Fibroblast of villous mesenchyme (primary cell): ENCODE measurements at places on chromosomes 4 and X. TPM values are rescaled to one million over a fixed set of nuclear protein-coding genes. Genes with fewer than 3 reads are reported as not detected.

Gene ADH1C
- total RNA-seq: 1.3 TPM in 1 of 2 replicates, not detected in the other

DNA sequence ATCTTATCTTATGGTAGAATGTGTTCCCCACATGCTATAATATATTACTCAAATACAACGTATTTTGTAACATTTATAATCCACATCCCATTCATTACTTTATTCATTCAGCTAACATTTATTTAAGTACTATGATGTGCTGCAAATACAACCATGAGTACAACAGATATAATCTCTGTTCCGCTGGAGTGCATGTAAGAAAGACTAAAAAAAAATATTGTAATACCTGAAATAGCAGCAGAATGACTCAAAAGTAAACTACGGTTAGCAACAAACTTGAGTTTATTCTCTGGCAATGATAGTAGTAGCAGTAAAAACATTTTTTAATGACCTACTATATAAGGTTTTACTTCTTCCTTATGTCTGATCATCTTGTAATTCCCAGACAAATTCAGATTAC lies 1776.3 kb downstream of the STIM2 start:
- DNase-seq: peak; percentile 64

DNA sequence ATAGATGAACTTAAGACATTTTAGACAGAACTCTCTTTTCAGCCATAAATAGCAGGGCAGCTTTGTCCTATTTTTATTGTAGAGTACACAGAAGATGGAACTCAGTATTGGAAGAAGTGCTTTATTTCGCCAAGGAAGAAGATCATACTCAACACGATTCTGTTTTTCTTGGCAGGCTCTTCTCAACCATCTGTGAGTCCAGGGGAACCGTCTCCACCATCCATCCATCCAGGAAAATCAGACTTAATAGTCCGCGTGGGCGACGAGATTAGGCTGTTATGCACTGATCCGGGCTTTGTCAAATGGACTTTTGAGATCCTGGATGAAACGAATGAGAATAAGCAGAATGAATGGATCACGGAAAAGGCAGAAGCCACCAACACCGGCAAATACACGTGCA lies 37.6 kb downstream of the KIT start:
- no peak for DNase-seq

DNA sequence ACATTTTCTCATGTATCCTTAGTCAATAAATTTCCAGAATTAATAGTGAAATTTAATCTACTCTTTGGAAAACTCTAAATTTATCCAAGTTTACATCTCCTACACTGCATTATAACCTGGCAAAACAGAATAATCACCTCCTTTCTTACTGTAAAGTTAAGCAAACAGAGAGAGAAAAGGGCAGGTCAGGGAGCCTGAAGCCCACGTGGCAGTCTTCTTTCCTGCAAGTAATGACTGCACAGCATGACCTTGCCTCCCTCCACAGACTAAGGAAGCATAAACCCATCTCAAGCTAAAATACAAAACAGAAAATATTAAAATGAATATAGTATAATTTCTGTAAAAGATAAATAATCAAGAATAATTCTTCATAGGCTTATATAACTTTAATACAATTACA lies 1153.0 kb downstream of the C4orf33 start:
- DNase-seq: no peak

DNA sequence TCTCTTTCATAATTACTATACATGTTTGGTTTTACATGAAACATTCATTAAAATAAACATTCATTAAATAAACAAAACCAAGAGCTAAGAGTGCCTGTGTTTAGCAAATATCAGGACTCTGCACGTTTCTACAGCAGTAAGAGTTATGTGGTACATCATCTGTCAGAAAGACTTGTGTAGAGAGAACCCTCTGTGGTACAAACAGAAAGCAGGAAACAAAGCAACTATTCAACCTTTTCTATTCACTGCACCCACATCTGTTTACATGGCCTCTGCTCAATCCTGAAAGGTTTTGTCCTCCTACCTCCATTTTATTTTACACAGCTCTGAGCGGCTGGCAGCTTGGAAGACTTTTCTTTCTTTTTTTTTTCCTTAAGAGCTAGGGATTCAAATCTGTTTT lies 90.7 kb upstream of the PCDH18 start:
- peak; percentile 26 for DNase-seq

DNA sequence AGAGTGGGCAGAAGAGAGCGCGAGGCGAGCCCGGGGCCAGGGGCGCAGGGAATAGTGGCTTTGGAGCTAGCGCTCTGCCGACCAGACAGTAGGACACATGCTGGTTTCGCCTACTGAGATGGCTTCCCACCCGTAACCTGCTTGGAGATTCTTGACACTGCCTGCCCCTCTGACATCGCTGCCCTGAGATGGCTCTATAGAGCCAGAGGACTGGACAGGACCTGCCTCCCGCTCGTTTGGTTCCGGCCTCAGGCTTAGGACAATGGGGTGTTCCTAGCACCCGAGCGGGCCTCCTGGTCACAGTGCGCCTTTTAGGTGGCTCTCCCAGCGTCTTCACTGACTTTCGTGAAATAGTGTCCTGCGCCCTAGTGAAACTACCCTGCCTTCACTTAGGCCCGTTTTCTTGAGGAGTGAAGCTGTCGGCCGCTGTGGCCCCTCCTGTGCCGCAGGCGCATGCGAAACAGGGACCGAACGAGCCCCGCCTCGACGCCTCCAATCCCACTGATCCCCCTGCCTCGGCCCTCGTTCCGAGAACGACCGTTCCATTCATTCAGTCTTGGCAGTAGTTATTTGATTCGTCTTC lies 608 bp downstream of the TAF1 start:
- peak; percentile 19 for DNase-seq

- DNase-seq: no peak
Measured at GRCh38 chrX:13852001-13852695, 35.3 kb upstream of the GPM6B start.

Gene NEK1
- 8.7 and 11.2 TPM in 2 replicates for total RNA-seq

Gene ARHGAP36
- not detected in 2 replicates for total RNA-seq

DNA sequence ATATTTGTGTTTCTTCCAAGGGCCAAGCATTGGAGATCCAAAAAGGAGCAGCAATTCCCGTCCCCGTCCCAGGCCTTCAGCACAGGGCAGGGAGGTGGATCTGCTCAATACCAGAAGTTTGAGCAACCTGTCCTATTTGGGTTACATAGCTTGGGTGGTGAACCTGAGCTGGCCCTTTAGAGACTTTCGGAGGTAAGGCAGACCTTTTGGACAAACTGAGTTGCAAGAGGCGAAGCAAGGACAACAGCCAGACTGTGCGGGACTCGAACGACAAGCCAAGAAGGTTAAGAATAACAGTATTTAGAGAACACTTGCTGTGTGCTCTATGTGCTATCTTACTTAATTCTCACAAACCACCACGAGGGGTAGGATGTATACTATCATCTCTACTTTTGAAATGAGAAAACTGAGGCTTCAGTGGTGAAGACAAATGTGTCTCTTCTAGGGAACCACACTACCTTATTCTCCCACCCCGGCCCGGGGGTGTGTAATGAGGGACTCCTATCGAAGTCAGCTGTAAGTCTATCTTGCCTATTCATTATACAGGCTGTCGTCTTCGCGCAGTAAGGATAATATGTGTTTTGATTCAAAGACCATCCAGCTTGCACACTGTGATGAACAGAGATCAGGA lies 1.3 kb downstream of the NOP14 start:
- peak; percentile 13 for DNase-seq

GRCh38 chrX:103562801-103563200 lies 22.5 kb upstream of the TCEAL4 start:
- no peak for DNase-seq

DNA sequence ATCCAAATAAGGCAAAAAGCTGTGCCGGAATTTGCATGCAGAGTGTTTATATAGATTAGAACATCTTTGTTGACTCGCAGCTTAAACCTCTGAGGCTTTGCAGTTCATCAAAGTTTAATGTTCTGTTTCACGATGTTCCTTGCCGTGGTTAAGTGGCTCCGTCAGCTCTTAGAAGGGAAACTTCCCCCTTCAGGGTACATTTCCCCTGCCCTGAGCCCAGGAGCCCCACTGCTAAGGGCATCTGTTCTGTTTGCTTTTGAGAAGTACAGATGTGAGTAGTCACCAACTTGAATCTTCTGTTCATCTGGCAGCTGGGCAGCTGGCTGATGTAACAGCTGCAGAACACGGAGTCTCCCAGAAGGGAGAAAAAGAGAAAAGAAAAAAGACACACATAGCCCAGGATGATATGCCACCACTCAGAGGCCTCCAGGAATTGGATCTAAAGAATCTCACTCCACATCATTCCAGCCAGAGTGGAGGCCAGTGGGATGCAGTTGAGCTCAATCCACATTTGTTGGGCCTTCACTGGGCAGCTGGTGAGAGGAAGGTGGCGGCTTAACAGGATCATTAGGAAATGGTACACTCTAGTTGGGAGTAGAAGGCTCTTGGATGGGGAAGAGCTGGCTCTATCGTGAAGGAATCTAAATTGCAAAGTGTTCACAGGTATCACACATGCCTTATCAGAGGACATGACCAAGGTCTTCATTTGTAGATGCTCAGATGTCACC lies 178.7 kb upstream of the RBPJ start:
- peak; percentile 99 for DNase-seq

Gene ZAR1
- total RNA-seq: under 0.01 TPM in 1 of 2 replicates, not detected in the other

- peak; percentile 63 for DNase-seq
Measured at GRCh38 chrX:21972721-21973120, 32.2 kb downstream of the SMS start.

Gene FHIP1A
- total RNA-seq: under 0.01 and 0.32 TPM in 2 replicates

- no peak for DNase-seq
Measured at GRCh38 chr4:108696160-108696559, 45.8 kb downstream of the OSTC start.

Gene PPBP
- total RNA-seq: not detected in 2 replicates

DNA sequence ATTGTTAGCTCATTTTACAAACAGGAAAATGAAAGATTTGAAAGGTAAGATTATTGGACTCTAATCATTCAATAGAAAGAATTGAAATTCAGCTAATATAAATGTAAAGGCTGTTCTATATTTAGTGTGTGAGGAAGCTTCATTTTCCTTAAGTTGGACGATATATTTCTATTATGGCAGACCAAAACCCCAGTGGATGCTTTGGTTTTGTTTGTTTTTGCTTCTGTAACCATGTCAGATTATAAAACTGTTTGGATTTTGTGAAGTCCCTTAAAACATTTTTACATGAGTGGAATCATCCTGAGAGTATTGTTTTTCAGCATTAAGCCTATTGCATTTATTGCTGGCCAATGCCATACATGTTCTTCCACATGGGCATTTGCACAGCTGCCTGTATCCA lies 110.2 kb upstream of the ENPEP start:
- DNase-seq: no peak

Gene BTC
- 0.43 TPM in 1 of 2 replicates, not detected in the other for total RNA-seq

- peak; percentile 85 for DNase-seq
Measured at GRCh38 chr4:141248029-141248428, 27.3 kb downstream of the ZNF330 start.

DNA sequence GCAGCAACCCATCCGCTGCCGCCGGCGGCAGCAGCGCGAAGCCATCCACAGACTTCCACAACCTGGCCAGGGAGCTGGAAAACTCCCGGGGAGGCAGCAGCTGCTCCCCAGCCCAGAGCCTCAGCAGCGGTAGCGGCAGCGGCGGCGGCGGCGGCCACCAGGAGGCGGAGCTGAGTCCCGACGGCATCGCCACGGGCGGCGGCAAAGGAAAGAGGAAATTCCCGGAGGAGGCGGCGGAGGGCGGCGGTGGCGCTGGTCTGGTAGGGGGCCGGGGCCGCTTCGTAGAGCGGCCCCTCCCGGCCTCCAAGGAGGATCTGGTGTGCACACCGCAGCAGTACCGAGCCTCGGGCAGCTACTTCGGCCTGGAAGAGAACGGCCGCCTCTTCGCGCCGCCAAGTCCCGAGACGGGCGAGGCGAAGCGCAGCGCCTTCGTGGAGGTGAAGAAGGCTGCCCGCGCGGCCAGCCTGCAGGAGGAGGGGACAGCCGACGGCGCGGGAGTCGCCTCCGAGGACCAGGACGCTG lies 4.9 kb downstream of the PRDM8 start:
- peak; percentile 75 for DNase-seq

DNA sequence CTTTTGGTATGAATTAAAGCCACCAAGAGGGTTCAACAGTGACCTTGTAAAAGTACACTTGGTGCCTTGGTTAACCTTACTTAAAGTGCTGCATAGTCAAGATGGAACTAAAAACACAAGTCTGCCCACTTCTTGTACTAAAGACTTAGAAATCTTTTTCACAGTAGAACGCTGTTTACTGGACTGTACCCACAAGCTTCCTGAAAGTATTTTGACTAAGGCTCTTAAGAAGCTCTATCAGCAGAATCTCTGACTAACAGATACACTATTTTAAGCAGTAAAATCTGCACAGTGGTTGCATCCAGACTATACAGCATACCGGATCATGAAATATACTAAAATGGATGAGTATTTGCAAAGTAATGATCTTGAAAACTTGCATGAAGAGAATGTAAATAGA lies 7.2 kb downstream of the RAB28 start:
- DNase-seq: peak; percentile 93

Gene ARMCX2
- total RNA-seq: 63.8 and 76.4 TPM in 2 replicates

- no peak for DNase-seq
Measured at GRCh38 chrX:132191938-132192337, 27.3 kb downstream of the RAP2C start.

Gene FGFRL1
- 8.1 and 8.6 TPM in 2 replicates for total RNA-seq

GRCh38 chr4:162954976-162955375 lies 211.7 kb downstream of the NAF1 start:
- no peak for DNase-seq

- DNase-seq: peak; percentile 93
Measured at GRCh38 chr4:159278399-159278798, 175.5 kb downstream of the RAPGEF2 start.

DNA sequence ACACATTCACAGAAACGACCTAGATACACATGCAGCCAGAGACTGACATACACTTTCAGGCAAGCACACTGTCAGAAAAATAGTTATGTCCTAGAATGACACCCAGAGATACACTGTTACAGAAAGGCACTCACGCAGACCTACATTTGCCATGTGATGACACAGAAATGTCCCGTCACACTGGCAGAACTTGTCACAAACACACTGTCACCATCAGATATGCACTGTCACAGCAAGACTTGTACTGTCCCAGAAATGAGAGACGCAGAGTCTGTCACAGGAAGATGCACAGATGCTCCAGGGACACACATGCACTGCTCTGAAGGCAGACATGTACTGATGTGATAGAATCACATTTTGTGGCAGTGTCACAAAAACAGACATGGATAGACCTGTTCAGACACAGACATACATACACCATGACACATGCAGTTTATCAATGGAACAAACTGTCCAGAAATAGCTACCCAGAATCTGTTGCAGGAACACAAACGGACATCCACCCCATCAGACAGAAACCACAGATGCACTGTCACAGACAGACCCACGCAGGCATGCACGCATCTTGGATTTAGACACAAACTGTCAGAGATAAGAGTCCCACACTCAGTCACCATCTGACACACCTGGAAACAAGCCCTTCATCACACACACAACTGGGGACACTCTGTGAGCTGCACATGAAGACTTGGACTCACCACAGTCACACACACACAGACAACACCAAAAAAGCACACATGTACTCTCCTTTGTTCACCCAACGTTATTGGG lies 1.3 kb upstream of the PIM2 start:
- DNase-seq: no peak

GRCh38 chr4:139943277-139943676 lies 210.7 kb downstream of the MAML3 start:
- no peak for DNase-seq

GRCh38 chr4:8738471-8738931 lies 133.1 kb downstream of the HMX1 start:
- no peak for DNase-seq

Gene HSD17B13
- total RNA-seq: under 0.01 TPM in 1 of 2 replicates, not detected in the other
